ENCODE measurements at places on chromosomes 1 and 21. TPM values are rescaled to one million over a fixed set of nuclear protein-coding genes. Genes with fewer than 3 reads are reported as not detected.

Gene OR2T29
- not detected for total RNA-seq

GRCh38 chr1:202698276-202698675 is 12.0 kb downstream of the SYT2 start:
- no peak for DNase-seq

- DNase-seq = no peak
Observed at GRCh38 chr1:195415584-195415983, 1192.7 kb downstream of the KCNT2 start.

DNA sequence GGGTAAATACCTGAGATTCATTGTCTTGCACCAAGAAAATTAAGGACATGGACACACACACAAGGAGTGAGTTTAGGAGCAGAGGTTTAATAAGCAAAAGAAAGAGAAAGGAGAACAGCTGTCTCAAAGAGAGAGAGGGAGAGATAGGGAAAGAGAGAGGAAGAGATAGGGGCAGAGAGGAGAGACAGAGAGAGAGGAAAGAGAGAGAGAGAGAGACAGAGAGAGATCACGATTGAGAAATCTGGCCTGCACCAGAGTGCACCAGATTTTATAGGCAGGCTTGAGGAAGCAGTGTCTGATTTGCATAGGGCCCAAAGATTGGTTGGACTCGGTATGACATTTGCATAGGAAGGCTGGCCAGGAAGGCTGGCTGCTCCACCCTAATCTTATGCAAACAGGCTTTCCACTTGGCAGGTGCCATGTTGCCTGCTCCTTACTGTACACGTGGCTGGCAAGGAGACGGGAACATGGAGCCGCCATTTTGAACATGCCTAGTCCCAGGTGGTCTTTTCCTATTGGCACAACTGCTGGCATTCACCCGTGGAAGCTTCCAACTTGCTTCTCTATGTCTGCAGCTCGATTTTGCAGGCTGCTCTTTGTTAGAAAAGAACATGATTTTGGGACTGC is 419.9 kb downstream of the ZP4 start:
- no peak for DNase-seq

Gene PCSK9
- total RNA-seq = not detected

DNA sequence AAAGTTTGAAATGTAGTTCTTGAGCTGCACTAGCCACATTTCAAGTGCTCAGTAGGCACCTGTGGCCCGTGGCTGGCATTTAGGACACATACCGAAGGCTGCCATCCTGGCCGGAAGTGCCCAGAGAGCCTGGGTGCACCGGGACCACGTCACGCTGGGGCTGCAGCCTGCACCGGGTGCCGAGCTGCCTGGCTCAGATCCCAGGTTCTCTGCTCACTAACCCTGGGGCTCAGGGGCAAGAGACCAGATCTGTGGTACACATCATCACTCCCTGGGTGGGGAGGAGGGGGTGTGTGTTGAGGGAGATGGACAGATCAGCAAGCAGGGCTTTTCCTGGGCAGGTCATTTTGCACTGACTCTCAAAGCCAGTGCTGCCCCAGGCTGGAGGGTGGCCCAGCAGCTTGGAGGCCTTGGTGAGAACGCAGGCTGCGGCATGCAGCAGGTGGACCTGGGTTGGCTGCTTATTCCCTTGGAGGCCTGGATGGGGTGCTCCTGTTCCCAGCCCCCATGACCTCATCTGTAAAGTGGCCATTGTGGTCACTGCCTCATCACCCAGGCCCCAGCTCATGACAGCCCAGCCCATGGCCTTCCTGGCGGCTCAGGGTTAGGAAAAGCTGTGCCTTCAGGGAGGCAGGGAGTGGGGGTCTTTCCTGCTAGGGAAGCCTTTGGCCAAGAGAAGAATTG is 23.6 kb downstream of the TMEM201 start:
- DNase-seq = no peak
